ENCODE measurements at places on chromosomes 1 and 21.

GRCh38 chr1:230809256-230809990 is 58.9 kb downstream of the C1orf198 start:
- DNase-seq, result no peak

GRCh38 chr1:39613250-39613649 is 26.2 kb downstream of the HEYL start:
- no peak for DNase-seq

DNA sequence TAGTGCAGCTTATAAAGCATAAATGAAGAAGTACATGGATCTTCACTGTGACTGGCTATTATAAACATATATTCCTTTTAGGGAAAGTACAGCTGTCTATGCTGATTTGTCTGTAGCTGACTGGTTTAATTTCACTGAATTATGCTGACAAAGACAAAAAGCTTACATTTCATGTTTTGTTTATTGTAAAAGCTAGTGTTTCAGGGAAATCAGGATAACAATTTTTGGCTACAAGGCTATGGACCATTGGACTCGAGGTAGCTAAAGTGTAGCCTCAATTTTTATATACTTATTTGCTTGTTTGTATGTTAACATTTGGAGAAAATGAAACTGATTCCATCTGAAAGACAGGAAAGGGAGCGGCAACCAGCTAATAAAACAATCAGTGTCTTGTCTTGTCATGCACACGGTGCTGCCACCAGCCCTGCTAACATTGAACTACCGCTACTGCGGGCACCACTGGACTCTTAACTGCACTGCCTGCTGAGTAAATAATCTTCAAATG is 480.2 kb downstream of the COL11A1 start:
- DNase-seq, result no peak

GRCh38 chr1:24899581-24900485 is 30.2 kb downstream of the RUNX3 start:
- no peak for DNase-seq

GRCh38 chr21:32886339-32886738 is 114.8 kb upstream of the PAXBP1 start:
- no peak for DNase-seq

DNA sequence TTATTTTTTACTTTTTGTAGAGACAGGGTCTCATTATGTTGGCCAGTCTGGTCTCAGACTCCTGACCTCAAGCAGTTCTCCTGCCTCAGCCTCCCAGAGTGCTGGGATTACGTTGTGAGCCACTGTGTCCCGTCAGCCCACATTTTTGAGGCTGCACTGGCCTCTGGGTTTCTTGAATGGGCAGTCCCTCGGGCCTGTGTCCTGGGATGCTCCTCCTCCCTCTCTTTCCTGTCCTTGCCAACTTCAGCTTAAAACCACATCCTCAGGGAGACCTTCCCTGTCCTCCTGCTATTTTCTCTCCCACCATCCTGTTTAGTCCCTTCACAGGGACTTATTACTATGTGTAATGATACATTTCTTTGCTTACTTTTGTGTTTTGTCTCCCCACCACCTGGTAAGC is 31.4 kb upstream of the LYST start:
- no peak for DNase-seq

DNA sequence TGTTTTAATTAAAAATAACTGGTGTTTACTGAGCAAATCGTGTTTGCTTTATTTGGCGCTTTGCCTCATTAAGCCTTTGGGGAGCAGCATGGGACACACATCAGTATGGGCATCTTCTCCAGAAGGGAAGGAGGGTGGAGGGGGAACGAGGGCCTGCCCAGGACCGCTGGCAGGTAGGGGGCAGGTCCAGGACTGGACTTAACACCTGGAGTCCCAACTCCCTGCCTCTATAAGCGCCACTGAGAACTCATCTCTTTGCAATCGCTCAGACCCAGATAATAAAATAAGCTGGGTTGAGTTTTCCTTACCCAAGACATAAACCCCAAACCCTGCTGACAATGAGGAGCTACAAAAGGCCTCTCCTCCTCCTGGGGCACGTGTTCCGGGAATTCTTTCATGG is 15.1 kb downstream of the ABCG1 start:
- no peak for DNase-seq

DNA sequence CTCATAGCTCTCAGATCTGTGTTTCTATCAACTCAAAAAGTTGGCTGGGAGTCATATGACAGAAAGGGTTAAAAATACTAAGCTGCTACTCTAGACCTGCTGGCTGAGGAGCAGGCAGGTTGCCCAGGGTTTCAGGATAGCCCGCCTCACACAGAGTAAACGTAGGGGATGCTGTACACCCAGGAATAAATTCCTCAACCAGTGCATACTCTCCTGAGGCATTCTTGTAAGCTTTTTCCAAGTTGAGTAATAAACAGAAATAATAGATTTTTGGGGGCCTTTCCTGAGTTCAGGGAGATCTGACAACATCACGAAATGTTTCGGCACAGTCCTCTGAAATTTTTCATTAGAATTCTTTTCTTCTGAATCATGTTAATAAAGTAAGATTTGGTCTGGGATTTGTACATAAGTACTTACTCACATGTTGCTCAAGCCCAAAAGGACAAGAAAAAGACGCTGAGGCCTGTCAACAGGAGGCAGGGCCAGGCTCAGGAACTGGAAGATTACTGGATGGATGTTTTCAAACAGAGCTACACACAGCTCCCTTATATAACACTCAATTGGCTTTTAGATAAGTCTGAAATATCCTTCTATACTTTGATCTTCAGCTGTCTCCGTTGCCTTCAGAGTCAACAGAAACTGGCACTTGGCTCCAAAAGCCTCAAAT is 41.0 kb downstream of the TGFBR3 start:
- no peak for DNase-seq

- no peak for DNase-seq
These were observed at the start of gene GJA5 for GRCh38 chr1:147760481-147761260. Gene GJA5, minus strand, starts transcription at chr1:147760602. Its CDS starts 1,364 bp downstream, at chr1:147759238.

DNA sequence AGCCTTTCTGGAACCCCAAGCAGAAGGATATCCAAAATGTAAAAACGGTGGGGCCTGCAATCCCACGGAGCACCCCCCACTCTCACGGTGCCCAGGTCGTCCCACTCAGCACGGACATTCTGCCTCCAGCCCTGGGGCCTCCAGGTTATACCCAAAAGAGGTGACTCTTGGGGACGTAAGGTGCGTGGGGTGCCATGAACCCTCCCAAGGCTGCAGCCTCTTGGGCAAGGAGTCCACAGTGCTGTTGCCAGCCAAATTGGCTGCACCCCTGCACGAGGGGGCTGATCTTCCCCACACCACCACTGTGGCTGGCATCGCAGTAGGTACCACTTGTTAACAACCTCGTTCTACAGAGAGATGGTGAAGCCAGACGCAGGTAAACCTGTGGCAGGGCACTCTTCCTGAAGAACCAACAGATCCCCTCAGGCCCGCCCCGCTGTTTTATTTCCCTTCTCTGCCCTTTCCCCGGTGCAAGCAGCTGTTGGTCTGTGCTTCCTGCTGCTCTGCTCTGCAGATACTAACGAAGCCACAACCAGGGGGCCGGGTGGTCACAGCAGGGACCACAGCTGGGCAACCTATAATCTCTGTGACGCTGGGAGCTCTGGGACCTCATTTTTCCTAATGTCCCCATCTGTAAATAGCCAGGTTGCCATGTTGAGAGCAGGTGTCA is 8.7 kb downstream of the TFF3 start:
- DNase-seq, result no peak

DNA sequence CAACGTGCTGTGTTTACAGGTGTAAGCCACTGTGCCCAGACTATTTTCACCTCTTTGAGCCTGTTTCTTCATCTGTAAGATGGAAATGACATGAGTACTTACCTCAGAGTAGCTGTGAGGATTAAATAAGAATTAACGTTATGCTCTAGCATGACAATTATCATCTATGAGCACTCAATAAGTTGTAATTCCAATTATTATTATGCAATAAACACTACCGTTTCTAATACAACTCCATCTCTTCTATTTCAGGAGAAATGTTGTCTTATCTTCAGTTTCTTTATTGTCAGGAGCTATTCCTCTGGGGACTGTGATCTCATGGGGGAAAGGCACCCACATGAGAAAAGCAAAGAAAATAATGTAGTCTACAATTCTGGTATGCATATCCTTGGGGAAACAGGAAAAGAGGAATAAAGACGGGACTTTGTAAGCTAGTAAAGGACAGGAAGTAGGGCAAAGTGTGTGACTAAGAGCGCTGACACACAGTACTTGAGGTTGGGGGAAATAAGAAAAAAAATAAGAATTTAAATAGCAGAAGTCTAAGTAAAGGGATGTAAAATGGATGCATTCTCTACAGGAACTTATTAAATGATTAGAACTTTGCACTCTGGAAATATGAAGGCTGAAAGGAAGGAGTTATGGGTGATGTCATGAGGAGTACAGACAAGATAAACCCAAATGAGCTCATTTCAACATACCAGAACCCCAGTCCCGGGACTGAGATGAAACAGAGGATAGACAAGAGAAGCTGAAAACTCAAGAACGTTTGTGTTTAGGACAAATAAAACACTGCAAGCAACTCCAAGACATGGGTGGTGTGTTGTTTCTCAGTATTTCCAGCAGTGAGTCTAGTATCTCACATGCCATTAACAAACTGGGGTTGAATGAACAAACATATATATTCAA is 9.8 kb downstream of the PHC2 start:
- no peak for DNase-seq

- DNase-seq, result no peak
These were observed 34.7 kb downstream of the LRRC8D start for GRCh38 chr1:89855413-89856123.

DNA sequence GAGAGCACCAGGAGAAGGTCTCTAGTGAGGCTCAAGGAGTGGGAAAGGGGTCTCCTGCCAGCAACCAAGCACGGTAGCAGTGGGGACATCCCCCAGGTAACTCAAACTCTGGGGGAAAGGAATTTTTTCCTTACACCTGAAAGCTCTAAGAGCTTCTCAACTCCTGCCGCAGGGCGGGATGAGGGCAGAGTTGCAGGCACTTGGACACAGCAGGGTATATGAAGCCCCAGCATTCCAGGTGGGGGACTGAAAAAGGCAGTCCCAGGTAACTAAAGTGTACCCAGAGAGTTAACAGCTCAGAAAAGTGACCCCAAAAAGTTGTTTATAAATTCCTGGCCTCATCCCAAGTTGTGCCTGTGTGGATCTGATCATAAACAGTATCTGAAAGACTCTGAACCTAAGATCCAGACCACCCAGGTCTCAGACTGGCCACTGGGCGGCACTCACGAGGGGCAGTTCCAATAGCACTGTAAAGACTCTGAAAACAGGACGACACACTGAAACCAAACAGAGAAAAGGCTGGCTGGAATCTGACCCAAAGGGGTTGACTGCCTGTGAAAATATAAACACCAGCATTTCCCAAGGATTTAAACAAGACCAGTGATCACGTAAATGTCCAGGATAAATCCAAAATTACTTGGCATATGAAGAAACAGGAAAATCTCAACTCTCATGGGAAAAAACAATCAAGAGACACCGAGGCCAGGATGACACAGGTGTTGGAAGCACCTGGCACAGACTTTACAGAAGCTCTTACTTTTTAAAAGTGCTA is 47.5 kb downstream of the HSF2BP start:
- no peak for DNase-seq

DNA sequence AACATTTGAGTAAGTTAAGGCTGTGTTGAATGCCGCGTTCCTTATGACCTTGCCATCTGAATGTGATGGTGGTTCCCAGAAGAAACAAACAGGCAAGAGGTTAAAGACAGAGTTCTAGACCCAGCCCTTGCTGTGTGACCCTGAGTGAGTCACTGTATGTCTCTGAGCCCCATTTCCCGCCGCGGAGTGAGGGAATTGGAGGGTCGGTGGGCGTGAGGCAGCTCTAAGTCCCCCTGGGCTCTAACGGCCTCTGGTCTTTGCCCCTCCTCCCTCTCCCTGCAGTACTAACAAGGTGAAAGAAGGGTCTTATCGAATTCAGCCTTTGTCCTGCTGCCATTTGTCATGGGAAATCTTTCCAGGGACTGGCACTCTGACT is 40.4 kb downstream of the OLIG1 start:
- DNase-seq, result no peak

DNA sequence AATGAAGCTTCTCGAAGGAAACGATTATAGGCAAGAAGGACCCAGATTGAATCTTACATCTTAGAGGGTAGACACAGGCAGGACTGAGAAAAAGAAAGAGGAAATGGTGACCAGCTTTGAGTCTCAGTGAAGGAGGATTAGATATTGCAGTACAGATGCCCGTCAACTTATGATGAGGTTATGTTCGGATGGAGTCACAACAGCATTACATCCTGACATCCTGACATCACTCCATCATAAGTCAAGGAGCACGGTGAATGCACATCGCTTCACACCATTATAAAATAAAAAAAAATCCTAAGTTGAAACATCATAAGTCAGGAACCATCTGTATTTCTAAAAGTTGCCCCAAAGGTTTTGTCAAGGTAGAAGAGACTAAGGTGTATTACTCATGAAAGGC is 312.3 kb upstream of the PLXNA2 start:
- DNase-seq, result no peak

DNA sequence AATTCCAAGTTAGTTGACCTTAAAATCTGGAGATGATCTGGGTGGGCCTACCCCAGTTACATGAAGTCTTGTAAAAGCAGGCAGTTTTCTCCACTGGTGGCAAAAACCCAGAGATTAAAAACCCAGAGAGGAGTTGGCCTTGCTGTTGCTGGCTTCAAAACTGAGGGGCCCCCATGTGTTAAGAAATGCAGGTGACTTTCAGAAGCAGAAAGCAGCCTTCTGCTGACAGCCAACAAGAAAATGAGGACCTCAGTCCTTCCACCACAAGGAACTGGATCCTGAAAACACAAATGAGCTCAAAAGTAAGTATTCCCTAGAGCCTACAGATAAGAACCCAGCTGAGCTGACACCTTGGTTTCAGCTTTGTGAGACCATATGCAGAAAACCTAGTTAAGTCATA is 343.7 kb upstream of the ZRANB2 start:
- DNase-seq, result peak; percentile 30

- no peak for DNase-seq
These were observed 15.2 kb downstream of the HENMT1 start for GRCh38 chr1:108645564-108646184.

Measured in DMS79 treated with DMSO at 0.1 percent for 48 hours (cell line).